ENCODE measurements at places on chromosomes 2 and 18. TPM values are rescaled to one million over a fixed set of nuclear protein-coding genes. Genes with fewer than 3 reads are reported as not detected.

SETBP1 gene
- polyA plus RNA-seq: 12.9 TPM

GREB1 gene
- 228 TPM for polyA plus RNA-seq

SLC5A7 gene
- polyA plus RNA-seq: 0.43 TPM

TMEM237 gene
- 13.3 TPM for polyA plus RNA-seq
